GM12891 (cell line): ENCODE measurements at places on chromosomes 12 and 14.

GRCh38 chr14:87847216-87847755 is 145.7 kb downstream of the GALC start:
- no peak for DNase-seq

GRCh38 chr12:120252071-120252906 is 13.2 kb downstream of the PXN start:
- no peak for DNase-seq

GRCh38 chr12:12265035-12265434 is 1.8 kb downstream of the LRP6 start:
- no peak for DNase-seq

GRCh38 chr12:62683776-62684569 is 217.3 kb downstream of the MON2 start:
- no peak for DNase-seq

- no peak for DNase-seq
Observed at GRCh38 chr12:120314220-120314619, 12.1 kb downstream of the SIRT4 start.

- DNase-seq, result no peak
Observed at GRCh38 chr14:64715146-64715627, 11.0 kb downstream of the PLEKHG3 start.

DNA sequence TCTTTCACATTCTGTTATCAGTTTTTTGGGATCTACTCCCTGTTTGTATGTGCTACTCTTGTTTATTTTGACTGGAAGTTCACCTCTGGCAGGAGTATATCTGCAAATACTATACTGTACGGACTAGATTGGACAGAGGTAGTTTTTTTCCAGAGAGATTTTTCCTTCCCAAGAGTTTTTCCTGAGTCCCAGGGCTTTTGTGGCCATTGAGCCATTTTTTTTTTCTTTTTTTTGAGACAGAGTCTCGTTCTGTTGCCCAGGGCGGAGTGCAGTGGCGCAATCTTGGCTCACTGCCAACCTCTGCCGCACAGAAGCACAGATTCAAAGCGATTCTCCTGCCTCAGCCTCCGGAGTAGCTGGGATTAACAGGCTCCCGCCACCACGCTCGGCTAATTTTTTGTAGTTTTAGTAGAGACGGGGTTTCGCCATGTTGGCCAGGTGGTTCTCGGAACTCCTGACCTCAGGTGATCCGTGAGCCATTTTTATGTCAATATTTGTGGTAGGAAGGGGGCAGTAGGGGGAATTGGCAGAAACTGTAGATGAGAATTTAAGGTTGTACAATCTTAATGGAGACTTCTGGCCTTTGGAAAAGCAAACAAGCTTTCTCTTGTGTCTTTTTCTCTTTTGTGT is 19.4 kb downstream of the KTN1 start:
- DNase-seq, result no peak

DNA sequence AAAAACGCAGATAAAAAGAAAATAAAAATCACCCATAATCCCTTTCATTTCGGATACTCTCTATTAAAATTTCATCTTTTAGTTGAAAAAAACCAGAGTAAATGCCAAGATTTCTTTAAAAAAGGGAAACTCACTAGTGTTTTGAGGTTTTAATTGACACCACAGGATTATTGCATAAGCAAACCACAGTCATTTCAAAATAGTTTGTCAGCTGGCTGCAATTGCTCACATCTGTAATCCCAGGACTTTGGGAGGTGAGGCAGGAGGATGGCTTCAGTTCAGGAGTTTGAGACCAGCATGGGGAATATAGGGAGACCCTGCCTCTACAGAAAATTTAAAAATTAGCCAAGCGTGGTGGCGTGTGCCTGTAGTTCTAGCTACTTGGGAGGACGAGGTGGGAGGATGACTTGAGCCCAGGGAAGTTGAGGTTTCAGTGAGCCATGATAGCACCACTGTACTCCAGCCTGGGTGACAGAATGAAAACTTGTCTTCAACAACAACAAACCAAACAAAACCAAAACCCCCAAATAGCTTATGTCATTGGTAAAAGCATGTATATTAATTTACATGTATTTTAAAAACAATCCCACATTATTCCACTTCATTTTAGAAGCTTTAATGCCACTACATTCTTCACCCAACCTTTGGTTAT is 48.8 kb downstream of the SYNE2 start:
- DNase-seq, result no peak

DNA sequence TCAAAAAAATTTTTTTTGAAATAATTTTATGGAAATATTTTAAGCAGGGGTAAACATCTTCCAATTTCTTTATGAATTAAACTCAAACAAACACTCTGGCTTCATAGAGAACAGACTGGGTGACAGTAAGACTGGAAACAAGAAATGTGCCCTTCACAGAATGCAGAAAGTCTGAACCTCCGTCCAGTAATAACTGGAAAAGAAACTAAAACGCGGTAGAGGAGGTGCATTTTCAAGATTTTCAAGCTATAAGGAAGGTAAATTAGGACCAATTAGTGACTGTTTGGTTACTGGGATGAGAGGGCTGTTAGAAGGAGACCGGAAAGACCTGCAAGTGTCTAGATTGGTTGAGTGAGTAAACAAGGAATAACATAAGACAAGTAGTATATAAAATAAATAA is 245.7 kb downstream of the CEP128 start:
- no peak for DNase-seq

GRCh38 chr14:26597589-26598080 is at the start of gene NOVA1:
Gene NOVA1 (minus strand): TSS chr14:26598033. CDS start chr14:26597436, 597 bp downstream.
- peak; percentile 9 for DNase-seq

DNA sequence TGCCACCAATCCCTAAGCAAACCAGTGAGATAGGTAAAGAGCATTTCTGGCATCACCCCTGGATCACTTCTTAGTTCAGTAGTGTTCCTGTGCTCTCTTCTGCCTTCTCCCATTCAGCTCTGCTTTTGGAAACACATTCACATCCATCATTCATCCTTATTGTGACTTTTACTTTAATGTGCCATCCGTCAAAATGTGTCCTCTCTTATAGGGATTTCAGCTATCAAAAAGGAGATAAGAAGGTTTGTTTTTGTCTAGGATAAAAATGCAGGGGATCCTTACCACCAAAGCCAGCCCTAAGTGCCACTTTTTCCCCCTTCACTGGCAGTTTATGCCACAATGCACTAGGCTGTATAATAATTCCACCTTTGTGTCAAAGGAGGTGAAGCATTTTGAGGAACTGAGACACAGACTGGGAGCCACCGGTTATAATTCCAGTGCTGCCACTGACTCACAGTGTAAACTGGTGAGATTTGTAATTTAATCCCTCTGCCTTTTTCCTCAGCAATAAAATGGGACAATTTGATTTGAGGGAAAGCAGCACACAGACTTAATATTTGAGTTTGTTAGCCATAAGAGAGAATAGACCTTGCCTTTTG is 158.6 kb downstream of the PAX9 start:
- DNase-seq, result no peak

GRCh38 chr12:52394836-52395405 is 9.5 kb upstream of the KRT84 start:
- DNase-seq, result no peak

GRCh38 chr12:22321638-22322037 is 12.9 kb downstream of the ST8SIA1 start:
- DNase-seq, result no peak

DNA sequence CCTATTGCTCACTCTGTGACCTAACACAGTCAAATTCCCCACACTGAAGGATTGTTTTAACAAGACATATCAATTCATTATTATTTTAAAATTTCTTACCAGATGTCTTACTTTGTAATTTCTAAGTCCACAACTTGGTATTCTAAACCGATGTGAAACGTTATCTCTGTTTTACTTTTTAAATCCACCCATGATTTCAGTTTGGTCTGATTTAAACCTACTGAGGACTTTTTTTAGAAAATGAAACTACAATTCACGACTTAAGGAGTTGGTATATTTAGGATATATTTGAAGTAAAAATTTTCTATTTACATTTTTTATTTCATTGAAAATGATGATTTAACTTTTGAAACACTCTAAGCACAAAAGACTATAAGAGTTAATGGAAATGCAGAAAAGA is 35.1 kb upstream of the GRIP1 start:
- no peak for DNase-seq
